ENCODE measurements at places on chromosomes 7 and 10. TPM values are rescaled to one million over a fixed set of nuclear protein-coding genes. Genes with fewer than 3 reads are reported as not detected.

DNA sequence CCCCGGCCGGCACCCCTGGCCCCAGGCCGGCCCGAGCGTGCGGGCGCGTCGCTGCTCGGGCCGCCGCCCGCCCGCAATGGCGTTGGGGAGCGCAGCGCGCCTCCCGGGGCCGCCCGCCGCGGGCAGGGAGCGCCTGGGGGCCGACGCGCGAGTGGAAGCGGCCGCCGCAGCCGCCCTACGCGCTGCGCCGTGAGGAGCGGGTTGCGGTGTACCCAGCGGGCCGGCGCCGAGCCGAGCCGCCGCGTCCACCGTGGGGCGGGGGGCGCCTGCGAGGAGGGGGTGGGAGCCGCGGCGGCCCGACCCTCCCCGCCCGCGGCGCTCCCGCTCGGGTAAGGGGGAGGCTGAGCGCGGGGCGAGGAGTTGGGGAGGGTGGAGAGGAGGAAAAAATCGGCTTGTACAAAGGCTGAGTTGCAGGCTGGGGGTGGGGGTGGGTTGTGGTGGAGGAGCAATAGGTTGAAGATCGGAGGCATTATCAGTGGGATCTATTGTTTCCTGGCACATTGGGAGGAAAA, 473 bp downstream of the PPP1R9A start:
- no peak for DNase-seq

SRPK2 gene
- total RNA-seq = 25.7 TPM

GRCh38 chr7:35251606-35252310, 2.1 kb downstream of the TBX20 start:
- DNase-seq = no peak

DNA sequence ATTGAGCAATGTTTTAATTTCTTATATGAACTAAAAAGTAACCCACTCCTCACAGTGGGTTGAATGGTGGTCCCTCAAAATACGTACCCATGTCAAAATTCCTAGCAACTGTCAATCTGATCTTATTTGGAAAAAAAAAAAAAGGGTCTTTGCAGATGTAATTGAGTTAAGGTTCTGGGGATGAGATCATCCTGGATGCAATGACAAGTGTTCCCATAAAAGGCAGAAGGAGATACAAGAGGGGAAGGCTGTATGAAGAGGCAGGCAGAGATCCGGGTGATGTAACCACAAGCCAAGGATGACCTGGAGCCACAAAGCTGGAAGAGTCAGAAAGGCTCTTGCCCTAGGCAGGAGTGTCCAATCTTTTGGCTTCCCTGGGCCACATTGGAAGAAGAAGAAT, 516.3 kb upstream of the MKI67 start:
- no peak for DNase-seq

GRCh38 chr7:81743665-81744064, 26.2 kb downstream of the HGF start:
- DNase-seq = no peak

DNA sequence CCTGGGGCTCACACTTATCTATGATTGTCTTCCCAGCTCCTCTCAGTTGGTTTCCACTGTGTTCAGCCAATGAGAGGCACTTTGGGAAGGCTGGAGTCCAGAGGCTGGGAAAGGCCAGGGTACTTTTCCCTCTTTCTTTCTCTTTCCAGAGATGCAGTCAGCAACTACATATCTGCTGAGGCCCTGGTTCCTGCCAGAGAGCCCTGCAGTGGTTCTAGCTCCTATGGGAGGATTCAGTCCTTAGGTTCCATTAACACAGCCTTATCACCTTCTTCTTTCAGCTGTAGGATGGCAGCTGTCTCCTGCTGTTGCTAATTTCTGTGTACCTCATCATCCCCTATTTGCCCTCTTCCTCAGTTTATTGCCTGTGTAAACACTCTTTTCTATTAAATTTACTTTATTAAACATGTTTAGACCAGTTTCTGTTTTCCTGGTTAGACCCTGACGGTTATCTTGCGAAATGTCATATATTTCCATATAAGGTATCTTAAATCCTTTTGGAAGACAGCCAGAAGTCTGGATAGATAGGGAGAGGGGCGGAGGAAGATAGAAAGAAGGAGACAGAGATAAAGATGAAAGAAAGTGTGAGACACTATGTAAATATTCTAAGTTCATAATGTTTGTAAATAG, 100.3 kb downstream of the HGF start:
- no peak for DNase-seq

TBC1D12 gene
- 18.5 TPM for total RNA-seq

AGR2 gene
- total RNA-seq = 775 TPM

INTS15 gene
- total RNA-seq = 26.2 TPM

GRCh38 chr10:77541247-77541646, 96.4 kb downstream of the KCNMA1 start:
- no peak for DNase-seq

GRCh38 chr7:77458786-77459185, 42.6 kb upstream of the GSAP start:
- DNase-seq = no peak

FFAR4 gene
- 36.3 TPM for total RNA-seq

HTR7 gene
- 0.24 TPM for total RNA-seq

- no peak for DNase-seq
Observed at GRCh38 chr10:12393831-12394230, 44.5 kb downstream of the CAMK1D start.

SLC13A4 gene
- not detected for total RNA-seq

SPDYE1 gene
- total RNA-seq = not detected

TAS2R4 gene
- total RNA-seq = 2.1 TPM

AKR1C4 gene
- not detected for total RNA-seq

- no peak for DNase-seq
Observed at GRCh38 chr10:16483241-16483917, 38.3 kb downstream of the C1QL3 start.

GTF2IRD1 gene
- 30.7 TPM for total RNA-seq

SYCE1 gene
- total RNA-seq = 0.20 TPM

- DNase-seq = no peak
Observed at GRCh38 chr10:116211682-116212081, 61.3 kb downstream of the GFRA1 start.

DNA sequence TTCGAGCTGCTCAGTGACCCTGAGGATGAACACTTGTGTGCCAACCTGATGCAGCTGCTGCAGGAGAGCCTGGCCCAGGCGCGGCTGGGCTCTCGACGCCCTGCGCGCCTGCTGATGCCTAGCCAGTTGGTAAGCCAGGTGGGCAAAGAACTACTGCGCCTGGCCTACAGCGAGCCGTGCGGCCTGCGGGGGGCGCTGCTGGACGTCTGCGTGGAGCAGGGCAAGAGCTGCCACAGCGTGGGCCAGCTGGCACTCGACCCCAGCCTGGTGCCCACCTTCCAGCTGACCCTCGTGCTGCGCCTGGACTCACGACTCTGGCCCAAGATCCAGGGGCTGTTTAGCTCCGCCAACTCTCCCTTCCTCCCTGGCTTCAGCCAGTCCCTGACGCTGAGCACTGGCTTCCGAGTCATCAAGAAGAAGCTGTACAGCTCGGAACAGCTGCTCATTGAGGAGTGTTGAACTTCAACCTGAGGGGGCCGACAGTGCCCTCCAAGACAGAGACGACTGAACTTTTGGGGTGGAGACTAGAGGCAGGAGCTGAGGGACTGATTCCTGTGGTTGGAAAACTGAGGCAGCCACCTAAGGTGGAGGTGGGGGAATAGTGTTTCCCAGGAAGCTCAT, 1.1 kb downstream of the DDIT4 start:
- peak; percentile 91 for DNase-seq

TMEM178B gene
- 0.32 TPM for total RNA-seq

- peak; percentile 17 for DNase-seq
Observed at GRCh38 chr10:79404690-79405131, 40.7 kb downstream of the ZCCHC24 start.

ZMIZ2 gene
- total RNA-seq = 80.4 TPM

DNA sequence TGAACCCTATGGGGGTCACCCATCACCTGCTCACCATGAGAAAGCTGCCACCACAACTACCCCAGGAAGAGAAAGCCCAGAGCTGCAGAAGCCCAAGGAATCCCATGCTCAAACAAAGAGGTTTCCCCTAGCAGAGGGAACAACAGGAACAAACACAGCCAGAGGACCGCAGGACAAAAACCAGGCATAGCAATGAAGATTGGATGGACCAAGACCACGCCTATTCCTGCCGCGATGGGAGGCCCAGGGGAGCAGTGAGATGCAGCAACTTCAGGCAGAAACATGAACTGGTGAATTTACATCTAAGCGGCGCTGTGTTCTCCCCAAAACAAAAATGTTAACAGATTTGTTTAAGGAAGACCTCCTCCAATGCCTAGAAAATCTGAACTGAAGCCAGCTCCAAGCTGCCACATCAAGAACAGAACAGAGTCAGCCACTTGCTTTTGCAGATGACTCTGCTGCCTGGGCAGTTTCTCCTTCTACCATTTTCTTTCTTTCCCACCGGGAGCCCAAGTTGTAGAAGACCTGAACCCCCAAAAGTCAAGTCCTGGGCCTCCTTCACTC, 134.2 kb upstream of the NEBL start:
- no peak for DNase-seq

DNA sequence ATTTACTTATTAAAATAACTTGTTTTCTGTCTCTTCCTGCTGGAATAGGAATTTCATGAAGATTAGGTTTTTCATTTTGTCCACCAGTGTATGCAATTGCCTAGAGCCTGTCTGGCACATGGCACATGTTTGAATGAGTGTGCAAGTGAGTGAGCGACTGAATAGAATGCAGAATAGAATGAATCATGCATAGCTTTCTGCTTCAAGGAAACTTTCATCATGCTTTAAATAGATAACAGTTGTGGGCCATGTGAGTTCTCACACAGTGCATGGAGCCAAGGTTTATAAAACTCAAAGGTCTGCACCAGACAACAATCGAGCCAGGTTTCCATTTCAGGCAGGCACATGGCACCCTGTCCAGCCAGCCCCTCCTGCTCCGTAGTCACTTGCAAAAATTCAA, 74.2 kb upstream of the HECW1 start:
- DNase-seq = no peak

GRCh38 chr7:126302639-126303038, 950.1 kb downstream of the GRM8 start:
- DNase-seq = no peak

- no peak for DNase-seq
Observed at GRCh38 chr7:107660381-107661080, at the start of gene SLC26A4. Gene SLC26A4, plus strand, starts transcription at chr7:107660828. Its CDS starts 814 bp downstream, at chr7:107661642.

DNA sequence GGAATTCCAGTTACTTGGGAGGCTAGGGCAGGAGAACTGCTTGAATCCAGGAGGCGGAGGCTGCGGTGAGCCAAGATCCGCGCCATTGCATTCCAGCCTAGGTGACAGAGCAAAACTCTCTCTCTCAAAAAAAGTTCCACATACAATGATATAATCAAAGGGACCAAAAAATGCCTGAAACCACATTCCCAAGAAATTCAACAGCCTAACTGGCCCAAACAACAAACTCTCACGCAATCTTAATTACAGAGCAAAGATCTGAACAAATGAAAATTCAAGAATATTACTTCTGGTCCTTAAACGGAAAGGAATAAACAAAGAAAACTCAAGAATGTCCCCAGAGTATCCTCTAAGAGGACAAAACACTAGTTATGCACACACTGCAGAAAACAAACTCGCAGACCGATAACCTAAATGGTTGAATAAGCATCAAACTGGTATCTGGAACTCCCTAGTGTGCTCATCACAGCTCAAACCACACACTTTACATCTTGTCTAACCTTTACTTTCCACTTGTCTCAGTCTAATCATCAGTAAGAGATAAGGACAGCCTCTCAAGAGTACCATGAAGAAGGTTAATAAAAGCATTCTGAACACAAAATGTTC, 3.7 kb downstream of the OGA start:
- DNase-seq = no peak

GRM3 gene
- total RNA-seq = not detected

GRCh38 chr7:123783820-123784219, 35.0 kb upstream of the WASL start:
- no peak for DNase-seq

FAM25A gene
- not detected for total RNA-seq

GRCh38 chr10:79444199-79445119, 965 bp downstream of the ZCCHC24 start:
- peak; percentile 48 for DNase-seq

GRCh38 chr7:18762189-18762588, 266.6 kb downstream of the HDAC9 start:
- DNase-seq = no peak

- DNase-seq = no peak
Observed at GRCh38 chr10:97465982-97466381, 20.0 kb downstream of the ZDHHC16 start.

GSTO1 gene
- total RNA-seq = 60.1 TPM

GRCh38 chr10:76774987-76775603, 862.5 kb downstream of the KCNMA1 start:
- DNase-seq = no peak
